Activated B cell treated with CpG ODN at 0.5 μM for 24 hours (primary cell): ENCODE measurements at places on chromosomes 5 and 9. TPM values are rescaled to one million over a fixed set of nuclear protein-coding genes. Genes with fewer than 3 reads are reported as not detected.

DNA sequence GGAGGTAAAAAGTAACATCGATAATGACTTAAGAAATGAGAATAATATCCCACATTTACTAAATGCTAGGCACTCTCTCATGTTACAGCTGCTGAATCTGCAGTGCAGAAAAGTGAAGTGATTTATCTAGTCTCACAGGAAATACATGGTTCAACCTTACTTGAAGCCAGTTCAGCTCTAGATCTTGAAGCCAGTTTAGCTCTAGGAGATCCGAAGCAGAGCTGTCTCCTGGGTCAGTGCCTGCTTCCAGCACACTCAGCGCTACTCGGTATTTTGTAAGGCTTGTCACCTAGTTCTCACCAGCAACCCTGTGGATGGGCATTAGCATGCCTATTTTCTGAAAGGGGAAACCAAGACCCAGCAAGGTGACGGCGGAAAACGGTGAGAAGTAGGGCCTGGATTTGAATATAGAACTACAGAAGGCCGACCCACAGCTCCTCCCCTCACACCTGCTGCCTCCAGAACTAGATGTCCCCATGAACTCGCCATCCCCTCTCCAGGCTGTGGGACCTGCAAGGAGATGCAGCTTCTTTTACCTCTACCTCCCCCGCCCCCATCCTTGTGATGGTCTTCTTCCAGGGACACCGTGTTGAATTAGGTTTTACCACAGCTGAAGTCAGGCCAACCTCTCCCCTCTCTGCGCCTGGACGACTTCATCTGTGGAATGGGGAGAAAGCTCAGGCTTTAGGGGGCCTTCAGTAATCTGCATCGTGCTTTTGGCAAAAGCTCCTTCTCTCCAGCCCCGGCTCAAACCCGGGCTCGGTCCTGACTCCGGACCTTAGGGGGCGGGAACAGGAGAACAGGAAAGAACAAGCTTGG is 4.4 kb upstream of the MSX2 start:
- no peak for DNase-seq

DNA sequence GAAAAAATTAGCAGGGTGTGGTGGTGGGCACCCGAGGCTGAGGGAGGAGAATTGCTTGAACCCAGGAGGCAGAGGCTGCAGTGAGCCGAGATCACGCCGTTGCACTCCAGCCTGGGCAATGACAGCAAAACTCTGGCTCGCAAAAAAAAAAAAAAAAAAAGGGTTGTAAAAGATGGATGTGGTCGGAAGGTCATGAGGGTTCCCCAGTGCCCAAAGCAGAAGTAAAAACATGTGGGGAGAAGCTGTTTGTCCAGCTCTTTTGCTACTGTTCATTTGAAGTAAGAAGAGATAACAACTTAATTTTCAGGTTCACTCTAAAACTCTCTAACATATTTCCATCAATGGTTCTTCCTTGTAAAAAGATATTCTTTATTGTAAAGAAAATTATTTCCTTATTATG is 57.1 kb upstream of the GOLPH3 start:
- no peak for DNase-seq

DNA sequence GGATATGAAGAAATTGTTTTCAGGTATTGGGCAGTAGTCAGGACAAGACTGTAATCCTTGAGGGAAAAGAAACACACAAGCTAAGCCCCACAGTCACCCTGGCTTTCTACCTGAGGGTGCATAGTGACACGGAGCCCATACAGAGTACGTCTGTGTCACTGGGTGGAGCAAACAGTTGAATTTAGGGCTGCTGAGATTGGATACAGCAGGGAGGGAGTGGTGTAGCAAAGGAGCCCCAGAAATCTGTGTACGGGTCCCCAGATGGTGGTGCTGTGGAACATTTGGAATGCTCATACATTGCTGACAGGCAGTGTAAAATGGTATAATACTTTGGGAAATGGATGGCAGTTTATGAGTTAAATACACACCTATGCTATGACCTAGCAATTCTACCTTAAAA is 5.1 kb downstream of the TRMT10B start:
- no peak for DNase-seq

DNA sequence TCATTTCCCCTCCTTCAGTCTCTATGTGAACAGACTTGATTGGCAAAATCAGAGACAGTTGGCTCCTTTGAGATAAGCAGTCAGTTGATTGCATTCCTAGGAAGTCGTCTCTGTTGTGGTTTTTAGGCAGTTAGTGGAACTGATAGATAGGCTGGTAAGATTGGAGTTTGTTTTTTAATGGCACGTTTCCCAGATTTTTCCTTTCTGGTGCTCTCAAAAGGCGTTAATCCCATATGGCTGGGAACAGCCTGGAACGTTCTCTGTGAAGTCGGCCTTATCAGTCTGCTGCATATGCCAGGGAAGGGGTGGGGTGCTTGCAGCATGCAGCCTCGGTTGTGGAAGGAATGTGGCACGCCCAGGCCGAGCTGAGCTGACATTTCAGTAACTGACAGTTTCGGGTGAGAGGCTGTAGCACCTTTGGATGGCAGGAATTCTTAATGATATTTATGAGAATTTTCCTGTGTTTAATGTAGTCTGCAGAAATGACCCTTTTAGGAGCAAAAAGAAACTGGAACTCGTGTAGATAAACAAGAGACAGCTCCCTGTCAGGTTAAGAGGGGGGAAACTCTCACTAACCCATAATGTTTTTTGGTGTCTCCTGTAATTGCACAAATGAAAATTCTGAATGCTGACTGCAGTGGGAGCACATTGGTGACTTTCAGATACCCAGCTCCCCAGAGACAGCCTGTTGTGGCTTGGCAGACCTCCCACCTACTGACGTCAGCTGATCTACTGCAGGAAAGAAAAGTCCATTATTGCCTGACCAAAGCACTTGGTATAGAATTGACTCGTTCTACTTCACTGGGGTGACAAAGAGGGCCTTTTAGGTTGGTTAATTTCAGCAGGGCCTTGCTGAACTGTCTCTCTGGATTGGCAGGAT is 6.3 kb downstream of the SPTAN1 start:
- DNase-seq: peak; percentile 46

- DNase-seq: peak; percentile 36
Observed at GRCh38 chr5:177472460-177473442, 683 bp downstream of the DBN1 start.

DNA sequence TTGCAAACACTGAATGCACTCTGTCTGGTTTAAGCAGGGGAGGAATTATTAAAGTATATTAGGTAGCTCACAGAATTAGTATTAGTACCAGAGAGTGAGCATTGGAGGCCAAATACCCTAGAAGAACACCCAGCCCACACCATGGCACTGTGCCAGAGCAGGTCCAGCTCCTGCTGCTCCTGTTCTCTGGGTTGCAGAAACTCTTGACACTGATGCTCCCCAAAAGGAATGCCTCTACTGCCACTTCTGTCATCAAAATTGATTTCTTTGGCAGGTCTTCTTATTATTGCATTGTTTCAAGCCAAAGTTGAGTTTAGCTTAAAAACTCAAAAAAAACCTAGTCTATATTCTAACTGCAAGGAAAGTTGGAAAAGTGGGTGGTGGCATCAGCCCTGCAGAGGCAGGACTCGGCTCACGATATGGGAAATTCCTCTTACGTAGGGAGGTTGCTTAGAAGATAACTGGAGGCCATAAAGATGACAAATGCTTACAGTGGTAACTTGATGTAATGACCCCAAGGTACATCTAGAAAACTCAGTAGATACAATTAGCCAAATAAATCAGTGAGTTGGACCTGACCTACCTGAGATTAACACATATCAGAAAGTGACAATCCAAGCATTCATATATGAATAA is 123.4 kb downstream of the CD180 start:
- no peak for DNase-seq

DNA sequence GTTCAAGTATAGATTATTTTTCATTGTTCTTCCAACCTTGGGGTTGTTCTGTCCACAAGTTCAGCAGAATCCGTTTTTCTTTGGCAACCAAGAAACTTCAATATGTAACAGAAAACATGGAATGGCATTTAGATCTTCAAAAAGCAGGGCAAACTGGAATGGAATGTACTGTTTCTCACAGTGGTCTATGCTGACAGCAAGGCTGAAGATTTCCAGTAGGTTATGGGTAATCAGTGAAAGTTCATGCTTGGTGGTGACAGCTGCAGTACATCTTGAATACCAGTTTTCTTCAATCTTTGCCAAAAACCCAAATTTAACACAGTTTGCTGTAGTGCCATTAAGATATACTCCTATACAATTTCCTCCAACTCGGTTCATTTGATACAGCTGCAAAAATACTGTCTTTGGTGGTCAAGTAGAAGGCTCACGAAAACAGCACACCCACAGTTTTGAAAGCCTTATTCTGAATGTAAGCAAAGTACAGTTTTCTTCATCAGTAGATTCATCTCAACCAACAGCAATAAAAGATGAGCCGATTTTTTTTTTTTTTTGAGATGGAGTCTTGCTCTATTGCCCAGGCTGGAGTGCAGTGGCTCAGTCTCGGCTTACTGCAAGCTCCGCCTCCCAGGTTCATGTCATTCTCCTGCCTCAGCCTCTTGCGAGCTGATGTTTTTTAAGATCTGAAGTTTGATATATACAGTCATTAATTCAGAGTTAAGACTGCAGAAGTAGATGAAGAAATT is 4.9 kb downstream of the TRIM52 start:
- DNase-seq: no peak

Gene DPP7
- 254 and 259 TPM in 2 replicates for total RNA-seq

DNA sequence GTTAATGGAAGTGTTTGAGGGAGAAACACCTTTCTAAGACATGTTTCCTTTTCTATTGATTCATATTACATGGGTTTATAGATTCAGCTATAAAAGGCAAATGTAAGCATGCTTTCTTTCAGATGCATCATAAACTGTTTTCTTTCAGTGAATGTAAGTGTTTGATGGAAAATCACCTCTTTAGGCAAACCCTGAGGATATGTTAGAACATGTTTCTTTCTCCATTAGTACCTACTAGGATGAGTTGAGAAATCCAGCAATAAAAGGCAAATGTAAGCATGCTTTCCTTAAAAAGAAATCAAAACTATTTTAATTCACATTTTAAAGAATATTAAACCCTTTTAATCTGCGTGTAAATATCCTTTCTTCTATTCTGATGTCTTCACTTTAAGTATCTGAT is 31.6 kb downstream of the FNIP1 start:
- DNase-seq: no peak

Gene LEAP2
- 2.5 and 3.3 TPM in 2 replicates for total RNA-seq

GRCh38 chr9:97659771-97660170 is 26.1 kb downstream of the NCBP1 start:
- no peak for DNase-seq

GRCh38 chr5:123269851-123270250 is 153.4 kb downstream of the CEP120 start:
- DNase-seq: no peak

DNA sequence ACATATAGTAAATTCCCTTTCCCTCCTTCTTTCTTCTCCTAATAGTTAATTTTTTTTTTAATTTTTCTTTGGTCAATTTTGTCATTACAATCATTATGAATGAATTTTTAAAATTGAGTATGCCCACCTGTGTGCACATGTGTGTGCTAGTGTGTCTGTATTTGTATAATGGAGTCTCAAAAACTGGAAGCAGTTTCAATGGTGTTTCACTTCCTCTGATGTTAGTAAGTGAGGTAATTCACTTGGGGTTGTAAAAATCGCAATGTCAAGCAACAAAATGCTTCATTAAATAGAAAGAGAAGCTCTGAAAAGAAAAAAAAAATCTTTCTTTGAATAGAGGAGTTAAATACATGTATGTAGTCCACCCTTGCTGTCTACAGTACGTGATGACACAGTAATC is 1467.6 kb upstream of the NUDT12 start:
- no peak for DNase-seq

DNA sequence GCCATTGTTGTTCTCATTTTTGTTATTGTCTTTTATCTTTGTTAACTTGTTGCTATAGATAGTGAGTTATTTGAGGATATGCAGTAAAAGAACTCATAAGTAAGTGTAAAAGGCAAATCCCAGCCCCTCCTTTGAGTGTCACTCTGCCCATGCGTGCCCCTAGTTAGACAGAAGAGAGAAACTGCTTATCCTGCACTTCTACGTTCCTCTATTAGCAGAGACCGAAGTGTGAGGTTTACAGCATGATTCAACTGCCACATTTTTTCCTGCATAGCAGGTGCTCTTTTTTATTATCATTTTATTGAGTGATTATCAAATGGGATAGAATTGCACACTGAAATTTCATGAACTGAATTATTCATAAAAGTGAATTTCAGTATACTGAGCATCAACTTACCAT is 12.0 kb upstream of the DNAH5 start:
- DNase-seq: no peak

Gene GFPT2
- total RNA-seq: 0.39 and 0.62 TPM in 2 replicates

- DNase-seq: no peak
Observed at GRCh38 chr5:147734894-147735293, 47.6 kb downstream of the JAKMIP2 start.

DNA sequence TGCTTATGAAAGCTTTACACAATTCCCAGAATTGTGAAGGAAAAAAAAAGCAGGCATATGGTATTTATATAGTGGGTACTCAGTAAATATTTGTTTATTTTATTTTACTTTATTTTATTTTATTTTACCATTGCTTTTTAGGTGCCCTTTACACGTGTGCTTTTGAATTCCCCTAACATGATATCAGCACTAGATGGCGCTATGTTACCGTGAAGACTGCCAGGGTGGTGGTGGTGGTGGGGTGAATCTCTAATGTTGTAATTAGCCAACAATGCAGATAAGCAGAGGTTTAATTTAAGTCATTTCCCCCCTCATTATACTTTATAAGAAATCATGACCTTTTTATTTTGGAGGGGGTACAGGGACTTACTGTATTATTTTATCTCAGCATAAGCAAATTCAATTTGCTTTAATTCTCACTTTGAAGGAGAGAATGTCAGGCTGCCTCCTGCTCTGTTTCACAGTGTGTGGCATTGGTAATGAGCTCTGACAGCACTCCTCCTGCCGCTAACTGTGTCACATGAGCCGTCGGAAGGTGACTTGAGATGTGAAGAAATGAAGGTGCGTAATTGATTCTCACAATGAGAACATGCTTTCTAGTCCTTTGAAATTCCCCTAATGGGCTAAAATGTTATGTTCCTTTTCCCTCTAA is 165.6 kb downstream of the YTHDC2 start:
- DNase-seq: no peak

GRCh38 chr9:106697750-106698502 is 165.0 kb upstream of the ZNF462 start:
- no peak for DNase-seq

DNA sequence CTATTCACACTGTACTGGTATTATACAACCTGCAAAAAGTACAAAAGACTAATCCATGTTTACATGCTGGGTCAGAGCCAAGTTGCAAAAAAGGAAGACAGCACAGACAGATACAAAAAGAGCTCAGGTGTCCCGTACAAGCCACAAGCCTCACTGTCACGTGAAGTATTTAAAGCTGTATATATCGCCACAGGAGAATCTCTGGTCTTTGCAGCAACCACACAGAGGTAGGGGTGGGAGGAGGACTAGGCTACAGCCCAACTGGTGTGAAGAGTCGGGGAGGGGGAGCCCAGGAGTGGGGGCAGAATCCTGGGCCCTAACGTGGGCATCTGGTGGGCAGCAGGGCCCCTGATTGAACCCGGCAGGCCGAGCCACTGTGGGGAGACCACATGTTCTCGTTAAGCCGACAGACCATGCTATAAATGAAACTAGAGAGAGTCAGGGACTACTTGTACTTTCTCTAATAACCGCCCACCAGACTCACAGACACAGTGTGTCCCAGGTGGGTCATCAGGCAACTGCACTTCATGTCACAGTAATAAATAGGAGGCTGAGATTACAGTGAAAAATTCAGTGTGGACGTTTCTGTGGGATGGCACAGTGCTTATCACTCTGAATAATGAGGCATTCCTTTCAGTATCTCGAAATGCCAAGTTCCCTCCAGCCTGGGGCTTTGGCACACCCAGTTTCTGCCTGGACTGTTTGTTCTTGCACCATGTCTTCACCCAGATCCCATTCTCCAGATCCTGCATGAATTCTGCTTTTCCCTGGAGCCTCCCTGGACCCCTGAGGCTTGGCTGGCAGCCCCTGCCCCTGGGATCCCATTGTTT is 79.3 kb upstream of the SH3PXD2B start:
- DNase-seq: no peak
